Left lung (tissue), 14 donors: ENCODE measurements at places on chromosomes 13 and 19. TPM values are rescaled to one million over a fixed set of nuclear protein-coding genes. Genes with fewer than 3 reads are reported as not detected.

The MYBPC2 gene
- total RNA-seq = 0.16 TPM

The KIR3DL1 gene
- 0.15 TPM for total RNA-seq

The CBARP gene
- total RNA-seq = 0.55 TPM

The LHFPL6 gene
- total RNA-seq = 50.5 TPM

The BCAM gene
- 110 TPM for total RNA-seq

The ZNF576 gene
- 14.4 TPM for total RNA-seq

DNA sequence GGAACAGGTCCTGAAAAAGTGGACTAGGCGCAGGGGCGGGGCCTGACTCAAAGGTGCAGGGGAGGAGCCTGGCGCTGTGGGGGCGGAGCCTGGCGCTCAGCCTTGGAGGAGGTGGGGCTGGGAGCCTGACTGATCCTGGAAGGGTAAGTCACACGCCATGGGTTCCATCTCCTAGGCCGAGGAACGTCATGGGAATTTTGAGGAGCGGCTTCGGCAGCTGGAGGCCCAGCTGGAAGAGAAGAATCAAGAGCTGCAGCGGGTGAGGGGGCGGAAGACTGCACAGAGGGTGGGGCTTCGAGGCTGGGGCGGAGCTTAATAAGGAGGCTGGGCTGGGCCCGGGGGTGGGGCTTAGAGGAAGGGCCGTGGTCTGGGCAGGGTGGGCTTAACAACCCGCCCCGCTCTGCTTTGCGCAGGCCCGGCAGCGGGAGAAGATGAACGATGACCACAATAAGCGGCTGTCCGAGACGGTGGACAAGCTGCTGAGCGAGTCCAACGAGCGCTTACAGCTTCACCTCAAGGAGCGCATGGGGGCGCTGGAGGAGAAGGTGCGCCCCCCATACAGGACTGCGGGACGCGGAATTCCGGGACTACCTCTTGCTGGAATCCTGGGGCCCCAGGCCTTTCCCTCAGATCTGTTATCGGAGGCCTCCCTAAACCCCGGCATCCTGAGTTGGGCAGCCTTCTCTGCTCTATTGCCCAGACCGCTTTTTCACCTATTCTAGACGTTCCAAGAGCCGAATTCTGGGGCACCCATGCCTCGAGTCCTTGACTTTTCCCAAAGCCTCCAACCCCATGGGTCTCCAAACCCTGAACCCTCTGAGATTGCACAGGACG is 14.5 kb downstream of the PPFIA3 start:
- peaks cover 21% of the 10 kb centered on the region for H3K4me1 ChIP-seq
- no peak overlapping the region for H3K27ac ChIP-seq
- DNase-seq = no peak

GRCh38 chr13:50286324-50286723 is 271.1 kb downstream of the KCNRG start:
- peak overlapping the region; percentile 15 for H3K27ac ChIP-seq
- no peaks in the 10 kb centered on the region for H3K4me1 ChIP-seq
- DNase-seq = no peak
- H3K36me3 ChIP-seq = no peaks in the 10 kb centered on the region
- H3K4me3 ChIP-seq = no peak overlapping the region
- no peaks in the 10 kb centered on the region for H3K27me3 ChIP-seq

GRCh38 chr13:79681069-79681468 is 200.1 kb downstream of the NDFIP2 start:
- H3K4me3 ChIP-seq = no peak overlapping the region
- no peak overlapping the region for H3K27ac ChIP-seq
- DNase-seq = no peak
- no peaks in the 10 kb centered on the region for H3K36me3 ChIP-seq

DNA sequence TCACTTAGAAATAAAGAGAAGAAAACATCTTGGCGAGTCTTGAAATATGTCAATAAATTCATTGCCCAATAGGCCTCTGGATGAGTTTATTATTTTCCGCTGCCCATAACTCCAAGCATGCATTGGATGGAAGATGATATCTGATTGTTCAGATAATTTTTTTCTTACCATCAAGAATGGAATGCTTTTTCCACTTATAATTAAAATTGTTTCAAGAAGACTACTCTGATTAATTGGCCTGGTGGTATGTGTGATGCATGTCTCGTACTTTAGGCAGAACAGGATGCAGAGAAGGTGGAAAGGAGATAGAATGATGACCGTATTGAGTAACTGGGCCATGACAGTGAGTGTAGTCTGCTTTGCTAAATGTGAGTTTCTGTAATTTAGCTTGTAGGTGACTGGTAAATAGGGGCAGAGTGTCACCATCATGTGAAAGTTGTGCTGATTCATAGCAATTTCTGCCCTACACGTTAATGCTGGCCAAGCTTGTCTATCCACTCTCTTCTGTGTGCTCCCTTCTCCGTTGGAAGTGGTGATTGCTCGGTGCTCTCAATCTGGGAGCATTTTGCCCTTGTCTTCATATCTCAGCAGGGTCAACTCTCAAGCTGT is 13.5 kb upstream of the SPATA13 start:
- peaks cover 13% of the 10 kb centered on the region for H3K4me1 ChIP-seq
- no peaks in the 10 kb centered on the region for H3K36me3 ChIP-seq
- DNase-seq = no peak
- no peak overlapping the region for H3K4me3 ChIP-seq
- no peaks in the 10 kb centered on the region for H3K27me3 ChIP-seq

DNA sequence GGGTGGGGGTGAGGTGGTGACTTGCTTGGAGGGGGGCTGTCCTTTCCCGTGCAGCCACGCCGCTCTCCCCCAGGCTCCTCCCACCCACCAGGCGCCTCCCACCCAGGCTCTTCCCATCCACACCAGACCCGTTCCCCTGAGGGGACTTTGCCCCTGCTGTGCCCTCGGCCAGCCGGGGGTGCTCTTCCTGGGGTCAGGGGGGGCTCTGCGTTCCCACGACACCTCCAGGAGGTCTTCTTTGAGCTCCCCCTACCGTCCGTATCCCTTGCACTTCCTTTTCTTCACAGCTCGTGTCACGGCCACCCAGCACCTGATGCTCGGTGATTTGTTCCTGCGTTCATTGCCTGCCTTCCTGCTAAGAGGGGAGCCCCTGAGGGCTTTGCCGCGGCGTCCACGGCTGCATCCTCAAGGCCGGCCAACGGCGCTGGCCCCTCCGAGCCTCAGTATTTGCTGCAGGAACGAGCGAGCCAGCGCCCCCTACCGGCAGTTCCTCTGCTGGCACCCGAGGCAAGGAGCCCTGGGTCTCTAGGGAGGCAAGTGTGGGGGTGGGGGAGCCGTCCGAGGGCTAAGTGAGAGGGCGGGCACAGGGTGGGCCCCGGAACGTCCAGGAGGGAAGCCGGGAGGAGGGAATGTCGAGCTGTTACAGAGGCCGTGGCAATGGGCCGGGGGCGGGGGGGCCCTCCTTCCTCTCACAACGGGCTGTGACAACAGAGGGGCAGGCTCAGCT is 11.8 kb downstream of the LRRC4B start:
- no peaks in the 10 kb centered on the region for H3K36me3 ChIP-seq
- H3K27me3 ChIP-seq = peaks cover 96% of the 10 kb centered on the region
- peaks cover 11% of the 10 kb centered on the region for H3K4me1 ChIP-seq
- no peak overlapping the region for H3K27ac ChIP-seq
- H3K4me3 ChIP-seq = peak overlapping the region; percentile 23

- no peak overlapping the region for H3K4me3 ChIP-seq
- no peak overlapping the region for H3K27ac ChIP-seq
- no peaks in the 10 kb centered on the region for H3K36me3 ChIP-seq
- H3K27me3 ChIP-seq = no peaks in the 10 kb centered on the region
- DNase-seq = no peak
- no peaks in the 10 kb centered on the region for H3K4me1 ChIP-seq
These were observed 21.1 kb upstream of the CEACAM21 start for GRCh38 chr19:41554907-41555306.

DNA sequence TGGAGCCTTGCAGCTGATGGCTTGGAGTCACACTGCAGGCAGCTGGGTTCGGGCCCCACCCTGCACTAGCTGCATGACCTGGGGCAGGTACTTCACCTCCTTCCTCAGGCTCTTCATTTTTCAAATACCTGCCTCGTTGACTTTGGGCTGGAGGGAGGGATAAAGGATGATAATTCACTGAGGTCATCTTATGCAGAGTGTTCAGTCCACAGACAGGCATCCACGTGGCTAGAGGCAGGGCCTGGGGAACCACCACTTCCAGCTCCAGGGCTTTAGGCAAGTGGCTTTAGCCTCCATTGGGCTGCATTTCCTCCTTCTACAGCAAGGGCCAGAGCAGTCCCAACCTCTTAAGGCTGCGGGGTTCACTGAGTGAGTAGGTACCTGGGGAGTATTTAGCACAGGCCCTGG is 84.8 kb downstream of the SIPA1L3 start:
- no peak for DNase-seq
- H3K4me3 ChIP-seq = no peak overlapping the region
- H3K4me1 ChIP-seq = peaks cover 5% of the 10 kb centered on the region

DNA sequence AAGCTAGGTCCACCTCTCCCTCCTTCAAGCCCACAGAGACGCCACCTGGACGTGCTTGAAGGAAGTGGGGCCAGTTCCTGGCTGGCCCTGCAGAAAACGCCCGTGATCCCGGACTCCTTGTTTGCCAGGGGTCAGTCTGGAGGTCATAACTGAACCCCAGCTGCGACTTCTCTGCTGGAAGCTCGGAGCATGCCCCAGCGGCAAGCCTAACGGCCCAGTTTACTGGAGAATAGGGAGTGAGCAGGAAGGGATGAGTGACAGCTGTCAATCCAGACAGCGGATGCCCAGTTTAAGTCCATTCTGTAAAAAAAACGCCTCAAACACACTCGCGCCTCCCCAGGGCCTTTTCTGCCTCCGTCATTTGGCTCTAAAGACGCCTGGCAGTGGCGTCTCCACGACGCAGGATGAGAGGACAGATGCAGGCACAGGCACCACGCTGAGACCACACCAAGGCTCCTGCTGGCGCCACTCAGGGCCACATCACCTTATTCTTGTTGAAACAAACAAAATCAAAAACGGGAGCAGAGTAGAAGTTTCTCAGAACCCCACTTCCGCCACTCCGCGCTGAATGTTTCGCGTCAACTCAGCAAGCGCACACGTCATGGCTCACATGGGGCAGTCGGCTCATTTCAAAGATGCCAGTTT is 57.6 kb downstream of the RASA3 start:
- DNase-seq = no peak
- no peak overlapping the region for H3K4me3 ChIP-seq
- H3K27me3 ChIP-seq = no peaks in the 10 kb centered on the region
- H3K27ac ChIP-seq = no peak overlapping the region
- no peaks in the 10 kb centered on the region for H3K4me1 ChIP-seq

DNA sequence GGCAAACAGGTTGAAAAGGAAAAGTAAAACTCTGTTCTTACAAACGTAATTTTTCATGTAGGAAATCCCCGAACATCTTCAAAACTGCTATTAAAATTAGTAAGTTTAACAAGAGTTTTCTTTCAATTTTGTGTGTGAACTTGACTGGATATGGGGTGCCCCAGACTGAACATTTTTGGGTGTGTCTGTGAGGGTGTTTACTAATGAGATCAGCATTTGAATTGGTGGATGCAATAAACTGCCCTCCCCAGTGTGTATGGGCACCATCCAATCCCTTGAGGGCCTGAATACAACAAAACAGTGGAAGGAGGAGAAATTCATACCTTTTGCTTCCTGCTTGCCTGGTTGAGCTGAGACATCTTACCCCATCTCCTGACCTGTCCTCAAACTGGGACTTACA is 11.8 kb downstream of the HAUS8 start:
- DNase-seq = no peak
- no peak overlapping the region for H3K4me3 ChIP-seq
- H3K36me3 ChIP-seq = no peaks in the 10 kb centered on the region
- no peaks in the 10 kb centered on the region for H3K27me3 ChIP-seq

GRCh38 chr13:50428183-50428877 is 413.1 kb downstream of the KCNRG start:
- H3K36me3 ChIP-seq = no peaks in the 10 kb centered on the region
- DNase-seq = no peak
- no peak overlapping the region for H3K27ac ChIP-seq
- H3K27me3 ChIP-seq = no peaks in the 10 kb centered on the region
- H3K4me3 ChIP-seq = no peak overlapping the region
- no peaks in the 10 kb centered on the region for H3K4me1 ChIP-seq
